ENCODE measurements at places on chromosomes 13 and 19.
A peak's percentile ranks its signal among the peaks of the same experiment; 100 is the strongest.

DNA sequence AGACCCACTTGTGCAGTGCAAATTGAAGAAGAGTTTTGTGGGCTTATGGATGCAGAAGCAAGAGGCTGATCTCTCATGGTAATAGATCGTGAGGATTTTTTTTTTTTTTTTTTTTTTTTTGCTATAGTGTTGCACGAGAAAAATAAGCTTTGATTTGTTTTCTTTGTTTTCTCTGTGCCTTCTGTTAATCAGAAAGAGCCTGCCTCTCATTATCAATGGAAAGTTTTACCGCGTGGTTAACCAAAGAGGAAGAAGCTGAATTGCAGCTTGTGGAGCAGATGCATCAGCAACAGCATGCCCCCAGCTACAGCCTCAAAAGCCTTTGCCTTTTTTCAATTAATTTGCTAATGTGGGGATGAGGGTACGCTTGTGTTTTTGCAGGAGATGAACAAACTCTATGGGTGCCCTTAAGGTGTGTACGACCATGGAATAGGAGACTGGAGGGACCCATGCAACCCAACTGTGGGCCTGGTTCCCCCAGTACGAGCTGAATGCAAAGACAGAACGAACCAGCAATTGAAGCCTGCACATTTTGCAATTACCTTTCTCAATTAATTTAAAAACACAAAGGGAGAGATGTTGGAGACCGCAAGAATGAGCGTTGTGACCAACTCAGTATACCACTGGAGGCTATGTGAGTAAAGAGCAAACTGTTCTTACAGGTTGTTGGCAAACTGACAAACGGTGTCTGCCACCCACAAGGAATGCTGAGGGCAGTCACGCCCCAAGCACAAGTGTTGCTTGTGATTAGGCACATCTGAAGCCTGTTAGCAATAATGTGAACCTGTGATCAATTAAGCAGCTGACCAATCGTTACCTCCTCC lies 58.6 kb upstream of the SPRY2 start:
- peak; percentile 76 for DNase-seq

- no peak for DNase-seq
Measured at GRCh38 chr19:10467104-10467706, 36.0 kb downstream of the KEAP1 start.

GRCh38 chr19:29287061-29287460 lies 74.1 kb upstream of the UQCRFS1 start:
- DNase-seq: no peak

DNA sequence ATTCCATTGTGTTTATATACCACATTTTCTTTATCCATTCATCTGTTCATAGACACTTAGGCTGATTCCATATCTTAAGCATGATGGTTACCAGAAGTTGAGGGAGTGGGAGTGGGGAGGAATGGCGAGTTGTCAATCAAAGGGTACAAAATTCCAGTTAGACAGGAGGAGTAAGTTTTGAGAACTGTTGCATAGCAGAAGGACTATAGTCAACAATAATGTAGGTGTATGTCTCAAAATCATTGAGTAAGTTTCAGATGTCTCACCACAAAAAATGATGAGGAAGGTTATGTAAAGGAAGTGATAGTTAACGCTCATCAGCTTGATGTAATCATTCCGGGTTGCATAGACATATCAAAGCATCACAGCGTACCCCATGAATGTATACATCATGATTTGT lies 4.6 kb upstream of the UBL3 start:
- no peak for DNase-seq

- DNase-seq: peak; percentile 39
Measured at GRCh38 chr19:44111910-44112463, 1.2 kb upstream of the ZNF225 start.

GRCh38 chr19:39558624-39559117 lies 18.7 kb upstream of the EID2 start:
- no peak for DNase-seq
